ENCODE measurements at places on chromosomes 1 and 21.

DNA sequence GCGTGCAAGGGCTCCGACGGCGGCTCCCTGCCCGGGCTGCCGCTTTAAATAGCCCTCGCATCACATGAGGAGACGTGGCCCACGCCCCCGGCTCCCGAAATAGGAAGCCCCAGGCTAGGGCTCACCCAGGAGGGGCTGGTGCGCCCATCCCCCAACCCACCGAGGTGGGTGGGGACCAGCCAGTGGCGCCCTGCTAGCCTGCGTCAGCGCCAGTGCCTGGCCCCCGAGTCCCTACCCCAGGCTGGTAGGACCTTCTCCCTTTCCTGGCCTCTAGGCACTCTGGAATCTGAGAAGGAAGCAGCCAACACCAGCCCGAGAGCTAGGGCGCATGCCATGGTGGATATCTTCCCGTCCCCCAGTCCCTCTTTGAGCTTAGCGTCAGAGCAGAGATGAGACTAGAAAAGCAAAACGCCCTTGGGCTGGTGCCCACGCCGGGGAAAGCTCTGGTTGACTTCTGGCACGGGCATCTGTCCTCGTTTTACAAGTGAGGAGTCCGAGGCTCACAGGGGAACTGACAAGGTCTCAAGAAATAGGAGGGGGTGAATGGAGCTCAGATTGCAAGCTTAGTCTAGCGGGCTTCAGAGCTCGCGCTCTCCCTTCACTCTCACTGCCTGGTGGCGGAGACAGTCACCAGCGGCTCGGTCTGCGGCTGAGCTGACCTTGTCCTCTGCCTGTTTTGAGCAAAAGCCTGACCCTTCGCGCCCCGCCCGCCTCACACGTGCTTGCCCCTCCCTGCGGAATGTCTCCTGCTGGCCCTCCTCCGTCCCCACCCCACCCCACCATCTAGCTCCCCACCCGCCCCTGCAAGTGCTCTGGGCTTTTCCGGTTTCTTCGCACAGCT lies at the start of gene FABP3:
FABP3 (minus strand) TSS at position 21 of the 841 bp plus-strand sequence. CDS start 62 bp downstream, outside the sequence.
- DNase-seq: no peak

DNA sequence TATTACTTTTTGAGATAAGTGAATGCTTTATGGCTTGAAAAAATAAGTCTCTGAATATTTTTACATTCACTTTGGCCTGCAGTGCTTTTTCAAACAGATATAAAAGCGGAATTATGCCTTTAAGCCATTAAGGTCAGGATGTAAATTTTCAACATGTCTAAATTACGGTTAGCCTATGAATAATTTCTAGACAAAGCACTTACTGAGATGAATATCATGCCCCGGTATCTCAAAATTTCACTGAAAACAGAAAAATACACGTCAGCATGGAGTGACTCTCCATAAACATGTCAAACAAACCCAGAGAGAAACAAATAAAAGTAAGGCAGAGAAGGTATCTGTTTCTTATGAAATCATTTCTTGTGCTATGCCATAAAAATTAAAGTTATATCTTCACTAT lies 853.9 kb downstream of the KCNT2 start:
- DNase-seq: no peak

- no peak for DNase-seq
Measured at GRCh38 chr1:18146886-18147285, 39.3 kb downstream of the IGSF21 start.

DNA sequence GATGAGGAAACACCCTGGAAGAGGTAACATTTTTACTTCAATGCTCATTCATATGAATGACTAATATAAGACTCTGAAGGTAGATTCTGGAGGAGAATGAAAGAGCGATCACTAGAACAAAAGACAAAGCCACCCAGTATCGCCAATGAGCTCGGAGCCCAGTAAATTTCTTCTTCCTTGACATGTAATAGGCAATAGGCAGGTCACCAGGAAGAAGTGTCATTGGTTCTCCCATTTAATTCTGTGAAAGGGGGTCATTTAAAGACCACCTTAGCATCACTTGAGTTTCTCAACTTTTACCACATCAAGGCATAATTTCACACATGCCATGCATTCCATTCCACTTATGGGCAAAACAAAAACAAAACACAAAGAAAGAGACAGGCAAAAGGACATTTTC lies 7.9 kb downstream of the TNFSF18 start:
- DNase-seq: no peak

GRCh38 chr1:203127666-203128430 lies at the start of gene ADORA1:
Gene ADORA1 (plus strand): TSS chr1:203127726. CDS start chr1:203128842, 1,116 bp downstream.
- no peak for DNase-seq

DNA sequence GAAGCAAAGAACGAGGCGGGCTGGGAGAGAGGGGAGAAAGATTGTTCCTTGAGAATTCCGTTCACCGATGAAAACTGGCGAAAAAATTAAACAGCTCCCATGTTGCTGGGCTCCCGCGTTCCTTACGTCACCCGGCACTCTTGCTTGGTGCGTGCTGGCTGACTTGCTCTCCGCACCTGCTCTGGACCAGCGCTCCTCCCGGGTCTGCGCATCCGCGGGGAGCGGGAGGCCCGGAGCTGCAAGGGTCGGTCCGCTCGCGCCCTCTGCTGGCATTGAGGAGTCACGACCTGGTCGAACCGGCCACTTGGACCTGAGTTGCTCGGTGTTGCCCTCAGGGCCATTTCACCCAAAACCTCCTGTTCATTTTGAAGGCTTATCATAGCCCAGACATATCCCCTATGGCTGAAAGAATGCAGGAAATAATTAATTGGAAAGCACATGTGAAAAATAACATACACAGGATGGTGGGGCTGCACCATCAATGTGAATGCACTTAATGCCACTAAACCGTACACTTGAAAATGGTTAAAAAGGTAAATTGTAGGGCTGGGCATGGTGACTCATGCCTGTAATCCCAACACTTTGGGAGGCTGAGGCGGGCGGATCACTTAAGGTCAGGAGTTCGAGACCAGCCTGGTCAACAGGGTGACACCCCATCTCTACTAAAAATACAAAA lies 98.9 kb upstream of the BACE2 start:
- peak; percentile 36 for DNase-seq

DNA sequence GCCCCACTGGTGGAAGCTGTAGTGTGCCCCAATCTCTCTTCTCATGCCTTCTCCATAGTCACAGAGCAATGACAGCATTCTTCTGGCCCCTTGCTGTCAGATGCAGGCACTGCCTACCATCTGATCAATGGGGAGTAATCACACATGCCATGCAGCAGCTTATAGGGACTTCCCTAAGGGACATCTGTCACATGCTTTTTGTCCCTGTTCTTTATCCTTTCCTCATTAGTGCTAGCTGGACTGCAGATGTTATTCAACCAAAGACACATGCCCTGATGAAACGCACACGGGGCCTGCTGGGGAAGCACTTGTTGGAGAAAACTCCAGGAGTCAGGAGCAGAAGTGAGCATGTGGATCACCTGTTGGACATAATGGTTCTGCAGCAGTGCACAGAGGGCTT lies 108.7 kb downstream of the KCNJ15 start:
- no peak for DNase-seq

DNA sequence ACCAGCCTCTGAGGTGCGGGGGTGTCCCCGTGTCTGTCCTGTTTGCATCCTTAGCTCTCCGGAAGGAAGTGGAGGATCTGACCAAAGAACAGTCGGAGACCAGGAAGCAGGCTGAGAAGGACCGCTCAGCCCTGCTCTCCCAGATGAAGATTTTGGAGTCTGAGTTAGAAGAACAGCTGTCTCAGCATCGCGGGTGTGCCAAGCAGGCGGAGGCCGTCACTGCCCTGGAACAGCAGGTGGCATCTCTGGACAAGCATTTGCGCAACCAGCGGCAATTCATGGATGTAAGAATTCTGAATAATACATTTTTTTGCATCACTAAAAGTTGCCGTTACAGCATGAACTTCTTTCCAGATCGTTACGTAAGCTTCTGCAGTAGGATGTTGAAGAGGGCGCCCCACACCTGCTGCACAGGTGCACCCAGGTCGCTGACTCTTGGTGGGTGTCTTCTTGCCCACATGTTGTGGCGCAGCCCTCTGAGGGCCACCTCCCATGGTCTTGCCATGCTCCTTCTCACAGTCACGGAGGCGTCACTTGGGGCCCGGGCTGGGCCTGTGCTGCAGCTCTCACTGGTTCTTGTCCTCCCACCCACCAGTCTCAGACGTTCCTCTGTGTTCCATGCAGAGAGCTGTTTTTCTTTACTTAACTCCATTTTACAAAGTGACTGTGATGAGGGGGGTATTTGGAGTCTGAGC lies 61.3 kb upstream of the DIP2A start:
- no peak for DNase-seq

GRCh38 chr1:226945106-226945857 lies 5.2 kb downstream of the COQ8A start:
- DNase-seq: no peak

Measured in activated T-helper 9 cell treated with anti-CD3 and anti-CD28 coated beads, Interleukin-2, amount 50 U/mL, for 16 hours (primary cell).